ENCODE measurements at places on chromosomes 3 and 15. TPM values are rescaled to one million over a fixed set of nuclear protein-coding genes. Genes with fewer than 3 reads are reported as not detected.

Gene EIF4E3
- 6.5 TPM for polyA plus RNA-seq

GRCh38 chr15:81454024-81454423 is 80.0 kb upstream of the TMC3 start:
- DNase-seq: no peak

GRCh38 chr3:106276151-106276550 is 407.3 kb upstream of the CBLB start:
- DNase-seq: peak; percentile 70

Gene GOLGA8G
- 0.11 TPM for polyA plus RNA-seq

DNA sequence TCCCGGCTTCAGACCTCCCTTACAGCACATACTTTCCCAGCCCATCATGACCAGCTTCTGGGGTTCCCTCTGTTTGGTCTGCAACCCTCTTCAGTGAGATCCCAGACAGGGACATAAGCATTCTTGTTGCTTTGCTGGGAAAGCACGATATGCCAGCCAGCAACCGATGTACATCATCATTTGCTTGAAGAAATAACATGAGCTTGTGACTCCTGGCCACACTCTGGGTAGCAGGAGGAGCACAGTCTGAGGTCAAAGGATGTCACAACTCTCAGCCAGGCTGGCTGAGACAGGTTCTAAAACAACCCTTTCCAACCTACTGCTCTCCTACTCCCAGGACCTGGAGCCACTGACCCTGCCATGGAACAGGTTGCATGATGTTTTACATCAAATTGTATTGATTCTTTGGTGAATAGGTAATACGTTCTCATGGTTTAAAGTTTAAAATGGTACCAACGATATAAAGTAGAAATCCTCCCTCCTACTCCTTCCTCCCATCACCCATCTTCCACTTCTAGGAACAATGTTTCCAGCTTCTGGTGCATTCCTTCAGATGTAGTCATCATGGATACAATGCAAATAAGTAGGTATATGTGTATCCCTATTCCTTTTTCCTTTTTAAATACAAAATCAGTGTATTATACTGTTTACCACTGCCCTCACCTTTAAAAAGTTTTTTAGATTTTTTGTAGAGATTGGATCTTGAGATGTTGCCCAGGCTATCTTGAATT is 190.3 kb downstream of the OPA1 start:
- DNase-seq: no peak

Gene PIERCE2
- 1.0 TPM for polyA plus RNA-seq

- no peak for DNase-seq
These were observed 49.3 kb upstream of the TRIM42 start for GRCh38 chr3:140628606-140629005.

DNA sequence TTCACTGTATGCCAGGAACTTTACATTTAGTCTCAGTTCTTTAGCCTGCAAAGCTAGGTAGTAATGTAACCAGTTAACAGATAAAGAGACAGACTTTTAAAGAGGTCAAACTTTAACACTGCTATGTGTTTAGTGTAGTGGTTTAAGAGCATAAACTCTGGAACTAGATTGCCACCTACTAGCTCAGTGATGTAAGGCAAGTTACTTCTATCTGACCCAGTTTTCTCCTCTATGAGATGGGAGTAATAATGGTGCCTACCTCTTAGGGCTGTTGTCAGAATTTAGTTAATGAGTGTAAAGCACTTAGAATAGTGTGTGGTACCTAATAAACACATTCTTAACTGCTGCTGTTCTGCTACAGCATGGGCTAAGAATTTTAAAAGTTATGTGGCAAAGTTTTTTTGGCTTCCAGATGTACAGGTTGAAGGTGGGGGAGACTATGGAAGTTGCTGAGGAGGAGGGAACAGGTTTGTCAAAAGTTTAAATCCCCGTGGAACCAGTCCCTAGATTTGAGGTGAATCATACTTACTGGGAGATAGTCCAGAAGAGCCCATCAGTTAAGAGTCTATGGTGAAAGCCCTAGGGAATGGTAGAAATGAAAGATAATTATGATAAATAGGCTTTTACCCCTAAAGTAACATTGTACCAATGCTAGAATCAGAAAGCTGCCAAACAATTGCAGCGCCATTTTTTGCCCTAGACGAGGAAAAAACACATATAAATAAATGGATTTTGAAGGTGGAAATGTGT is 13.9 kb downstream of the TSC22D2 start:
- DNase-seq: no peak

Gene OIP5
- 3.2 TPM for polyA plus RNA-seq

Gene MASP1
- 5.7 TPM for polyA plus RNA-seq

Gene C2CD4B
- 2.6 TPM for polyA plus RNA-seq

- no peak for DNase-seq
These were observed 44.6 kb upstream of the PGPEP1L start for GRCh38 chr15:99052205-99052604.

DNA sequence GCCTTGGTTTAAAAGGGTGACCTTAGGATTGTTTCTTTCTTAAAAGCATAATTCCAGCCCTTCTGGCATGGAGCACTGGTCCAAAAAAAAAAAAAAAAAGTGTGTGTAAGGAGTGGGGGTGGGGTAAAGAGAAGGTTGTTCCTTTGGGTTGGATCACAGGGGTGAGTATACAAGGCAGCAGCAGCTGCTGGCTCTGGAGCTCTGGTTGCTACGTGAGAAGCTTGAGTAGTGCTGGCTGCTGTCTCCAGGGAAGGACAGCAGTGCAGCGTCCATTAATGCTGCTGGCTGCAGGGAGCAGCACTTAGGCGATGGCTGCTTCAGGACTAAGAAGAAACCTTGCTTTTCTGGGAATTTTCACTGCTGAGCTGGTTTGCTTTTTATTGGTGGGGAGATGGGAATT is 2.3 kb downstream of the SETD5 start:
- DNase-seq: peak; percentile 94

DNA sequence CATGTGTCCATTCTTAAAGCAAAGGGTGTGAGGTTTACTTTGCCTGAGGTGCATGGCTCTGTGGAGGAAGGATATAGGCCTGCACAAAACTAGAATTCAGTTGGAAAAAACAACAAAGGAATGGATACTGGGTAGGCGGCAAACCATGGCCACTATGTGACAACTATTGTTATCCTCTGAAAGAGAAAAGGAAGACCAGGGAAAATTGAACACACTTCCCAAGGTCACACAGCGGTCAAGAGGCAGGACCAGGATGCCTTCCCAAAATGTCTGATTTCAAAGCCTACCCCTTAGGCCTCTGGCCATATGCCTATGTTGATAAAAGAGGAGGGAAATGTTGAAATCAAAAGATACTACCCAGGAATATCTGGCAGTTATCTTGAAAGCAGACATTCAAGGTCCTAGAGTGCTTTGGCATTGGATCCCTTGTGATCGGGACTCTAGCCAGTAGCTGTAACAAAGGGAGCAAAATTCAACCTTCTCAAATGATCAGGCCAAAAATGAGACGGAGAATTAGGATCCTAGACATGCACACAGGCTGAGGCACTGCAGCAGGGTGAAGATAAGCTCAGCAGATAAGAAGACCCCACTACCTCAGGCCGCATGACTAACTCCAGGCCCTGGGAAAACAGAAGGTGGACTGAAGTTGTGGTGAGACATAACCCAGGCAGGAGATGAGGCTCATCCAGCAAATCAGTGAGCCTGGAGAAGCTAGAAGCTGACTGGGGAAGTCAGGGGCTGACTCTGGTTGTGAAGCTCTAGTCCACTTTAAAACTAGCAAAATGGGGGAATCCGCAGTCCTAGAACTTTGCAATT is 292.2 kb downstream of the NEK10 start:
- DNase-seq: no peak

Gene ITIH4
- 35.5 TPM for polyA plus RNA-seq

- DNase-seq: no peak
These were observed 62.9 kb upstream of the VGLL4 start for GRCh38 chr3:11706604-11707003.

Gene MESP2
- polyA plus RNA-seq: 0.49 TPM

GRCh38 chr3:173886-174285 is 22.7 kb upstream of the CHL1 start:
- no peak for DNase-seq

- peak; percentile 42 for DNase-seq
These were observed 27.1 kb downstream of the DUOX1 start for GRCh38 chr15:45156744-45157455.

Gene CXCR6
- 0.37 TPM for polyA plus RNA-seq

DNA sequence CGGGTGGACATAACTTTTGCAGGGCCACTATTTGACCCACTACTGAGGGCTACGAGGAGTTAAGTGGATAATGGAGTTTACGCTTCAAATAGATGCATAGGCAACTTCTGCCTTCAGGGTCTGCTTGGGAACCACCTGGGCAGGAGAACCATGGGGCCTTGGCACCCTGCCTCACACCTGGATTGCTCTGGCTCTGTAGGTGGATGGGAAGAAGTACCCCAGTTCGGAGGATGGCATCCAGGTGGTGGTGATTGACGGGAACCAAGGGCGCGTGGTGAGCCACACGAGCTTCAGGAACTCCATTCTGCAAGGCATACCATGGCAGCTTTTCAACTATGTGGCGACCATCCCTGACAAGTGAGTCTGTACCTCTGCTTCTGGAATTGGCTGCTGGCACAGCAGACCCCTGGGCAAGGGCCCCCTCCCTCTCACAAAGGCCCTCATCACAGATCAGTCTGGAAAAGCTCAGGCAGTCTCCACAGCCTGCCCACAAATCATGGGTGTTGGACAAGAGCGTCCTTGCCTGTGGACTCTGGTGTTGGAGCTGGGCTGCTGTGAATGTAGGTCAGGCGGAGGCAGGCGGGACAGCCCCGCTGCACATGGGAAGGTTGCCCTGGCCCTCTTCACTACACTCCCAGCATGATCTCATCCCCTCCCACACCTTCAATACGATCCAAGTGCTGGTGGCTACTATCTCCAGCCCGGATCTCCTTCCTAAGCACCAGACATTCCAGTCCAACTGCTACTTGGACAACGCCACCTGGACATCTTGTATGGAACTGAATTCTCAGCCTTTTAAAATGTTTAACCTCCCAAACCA is 46.7 kb downstream of the MESD start:
- DNase-seq: peak; percentile 66

DNA sequence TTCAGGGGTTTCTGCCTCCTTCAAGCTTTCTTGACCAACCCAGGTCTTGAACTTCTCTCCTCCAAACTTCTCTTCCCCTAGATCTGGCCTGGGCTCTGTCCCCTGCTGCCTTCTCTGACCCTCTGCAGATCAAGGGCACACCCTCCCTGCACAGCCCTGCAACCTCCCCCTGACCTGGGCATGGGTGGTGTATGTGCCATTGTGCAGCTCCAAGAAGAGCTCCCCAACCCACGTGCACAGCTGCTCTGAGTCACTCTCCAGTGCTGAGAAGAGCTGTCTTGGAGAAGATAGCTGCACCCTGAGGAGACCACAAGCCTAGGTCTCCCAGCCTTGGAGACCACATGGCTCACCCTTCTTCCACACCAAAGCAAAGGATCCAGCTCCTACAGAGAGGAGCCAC is 8.0 kb downstream of the MAN2C1 start:
- no peak for DNase-seq

- no peak for DNase-seq
These were observed 13.8 kb upstream of the ZNF662 start for GRCh38 chr3:42892169-42892568.

DNA sequence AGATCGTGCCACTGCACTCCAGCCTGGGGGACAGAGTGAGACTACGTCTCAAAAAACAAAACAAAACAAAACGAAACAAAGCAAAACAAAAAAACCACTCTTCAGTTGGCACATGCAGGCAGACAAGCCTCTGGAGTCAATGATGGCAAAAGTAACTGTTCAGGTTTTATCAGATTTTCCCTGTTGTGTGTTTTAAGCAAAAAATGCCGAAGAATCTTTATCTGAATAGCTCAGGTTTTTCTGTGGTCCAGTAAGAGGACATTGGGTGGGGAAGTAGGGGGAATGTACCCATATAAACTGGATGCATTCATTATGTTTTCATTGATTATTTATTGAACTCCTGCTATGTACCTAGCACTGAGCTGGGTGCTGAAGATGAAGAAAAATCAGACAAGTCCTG is 20.8 kb upstream of the BCL2A1 start:
- DNase-seq: no peak

DNA sequence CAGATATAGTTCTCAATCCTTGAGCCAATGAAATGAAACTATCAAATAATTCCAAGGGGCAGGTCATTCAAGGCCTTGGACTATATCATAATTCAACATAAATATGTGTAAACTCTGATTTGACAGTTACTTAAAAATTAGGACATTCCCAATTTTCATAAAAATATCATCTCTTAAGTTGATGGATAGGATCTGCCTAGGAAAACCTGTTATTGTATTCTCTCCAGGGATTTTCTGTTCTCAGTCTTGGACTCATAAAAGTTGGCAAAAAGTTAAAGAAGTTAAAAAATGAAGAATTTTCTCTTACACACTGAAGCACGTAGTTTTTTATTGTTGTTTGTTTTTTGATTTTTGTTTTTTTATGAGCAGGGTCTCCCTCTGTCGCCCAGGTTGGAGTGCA is 109.0 kb downstream of the TP63 start:
- DNase-seq: no peak

- no peak for DNase-seq
These were observed 38.6 kb downstream of the MCTP2 start for GRCh38 chr15:94269954-94270353.

DNA sequence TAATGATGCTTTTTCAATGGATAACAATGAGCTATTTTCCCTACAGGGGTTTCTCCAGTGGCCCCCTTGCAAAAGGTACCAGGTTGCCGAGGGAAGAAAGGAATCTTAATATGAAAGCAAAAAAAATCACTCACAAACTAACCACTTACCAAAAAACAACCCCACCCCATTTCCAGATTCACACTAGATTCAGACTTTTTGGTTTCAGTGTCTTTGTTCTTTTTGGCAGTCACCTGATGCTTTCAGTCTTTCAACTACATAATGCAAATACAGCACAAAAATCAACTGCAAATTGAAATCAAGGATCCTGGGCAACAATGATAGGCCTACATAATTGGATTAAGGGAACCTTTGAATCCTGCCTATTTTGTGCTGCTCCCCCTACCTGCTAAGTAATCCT is 71.1 kb upstream of the RAP2B start:
- DNase-seq: no peak

- no peak for DNase-seq
These were observed 163.9 kb downstream of the SMAD6 start for GRCh38 chr15:66865622-66866611.

DNA sequence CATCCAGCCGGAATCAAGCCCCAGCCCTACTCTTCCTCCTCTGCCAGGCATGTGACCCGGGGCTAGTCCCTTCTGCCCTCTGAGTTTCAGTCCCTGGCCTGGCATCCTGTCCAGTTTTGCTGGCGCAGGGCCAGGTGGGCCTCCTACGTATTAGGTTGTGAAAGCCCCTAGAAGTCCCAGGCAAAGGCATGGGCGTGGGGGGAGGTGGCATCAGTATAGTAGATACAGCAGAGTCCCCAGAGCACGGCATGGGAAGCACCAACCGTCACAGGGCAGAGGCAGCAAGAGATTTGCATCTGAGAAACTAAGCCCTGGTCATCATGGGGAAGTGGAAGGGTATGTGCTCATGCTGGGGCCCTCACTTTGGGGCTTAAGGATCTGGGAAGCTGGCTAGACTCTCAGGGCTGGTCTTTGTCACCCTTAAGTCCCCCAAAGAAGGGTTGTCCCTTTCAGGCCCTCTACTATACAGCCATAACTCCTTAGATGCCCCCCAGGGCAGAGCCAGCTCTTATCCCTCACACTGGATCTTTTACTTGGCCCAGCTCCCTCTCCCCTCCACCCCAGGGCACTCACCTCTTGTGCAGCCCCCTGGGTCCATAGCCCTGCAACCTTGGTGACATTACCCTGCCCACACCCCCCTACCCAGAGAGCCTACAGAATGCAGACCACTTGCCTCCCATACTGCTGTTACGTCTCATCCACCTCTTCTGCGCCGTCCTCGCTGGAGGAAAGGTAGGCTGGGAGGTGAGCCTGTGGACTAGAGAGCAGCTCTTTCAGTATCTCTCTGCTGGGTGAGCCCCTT is 11.3 kb downstream of the NBEAL2 start:
- DNase-seq: no peak

Gene MAPKBP1
- polyA plus RNA-seq: 9.7 TPM

Gene C3orf52
- polyA plus RNA-seq: 4.3 TPM
